Effector memory CD4-positive, alpha-beta T cell (primary cell): ENCODE measurements at places on chromosomes 6 and 20.

DNA sequence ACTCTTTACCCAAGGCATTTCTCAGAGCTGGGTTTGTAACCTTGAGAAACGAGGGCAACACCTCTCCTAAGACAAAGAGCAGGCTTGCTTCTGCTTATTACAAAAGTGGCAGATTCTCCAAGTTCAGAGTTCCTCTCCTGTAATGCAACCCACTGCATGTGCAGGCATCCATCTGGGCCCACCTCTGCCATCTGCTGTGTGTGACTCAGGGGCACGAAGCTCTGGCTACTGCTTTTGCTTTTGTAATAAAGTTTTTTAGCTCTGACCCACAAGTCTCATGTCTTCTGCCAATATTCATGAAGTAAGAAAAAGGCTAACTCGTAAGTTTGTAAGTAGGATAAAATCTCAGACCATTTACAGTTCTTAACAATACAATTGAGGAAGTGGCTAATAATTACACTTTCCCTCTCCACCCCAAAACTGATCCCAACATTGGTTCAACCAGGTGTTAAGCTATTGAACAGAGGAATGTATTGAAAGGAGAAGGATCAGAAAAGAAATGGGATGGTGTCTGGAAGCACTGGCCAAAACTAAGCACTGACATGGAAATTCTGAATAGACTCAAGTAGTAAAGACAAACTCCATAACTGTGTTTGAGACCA lies 51.7 kb upstream of the SMLR1 start:
- no peak for DNase-seq

- no peak for DNase-seq
Observed at GRCh38 chr6:132813173-132813856, 1.1 kb upstream of the RPS12 start.

DNA sequence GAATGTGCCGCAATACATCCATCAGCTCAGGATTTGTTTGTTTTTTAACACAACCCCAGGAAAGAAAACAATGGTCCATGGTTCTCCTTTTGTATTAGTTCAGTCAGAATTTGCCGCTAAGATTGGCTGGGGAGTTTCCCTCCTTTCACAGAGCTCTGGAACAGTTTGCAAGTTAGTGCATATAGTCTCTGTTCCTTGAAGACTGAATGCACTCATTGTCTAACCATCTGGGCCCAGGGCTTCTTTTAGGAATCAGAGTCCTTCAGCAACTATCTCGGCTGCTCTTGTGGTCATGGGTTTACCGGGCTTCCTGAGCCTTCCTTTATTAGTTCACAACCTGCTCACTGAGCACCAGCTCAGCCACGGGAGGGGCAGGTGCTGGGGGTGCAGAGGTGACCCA lies 121.3 kb downstream of the SLC23A2 start:
- no peak for DNase-seq

DNA sequence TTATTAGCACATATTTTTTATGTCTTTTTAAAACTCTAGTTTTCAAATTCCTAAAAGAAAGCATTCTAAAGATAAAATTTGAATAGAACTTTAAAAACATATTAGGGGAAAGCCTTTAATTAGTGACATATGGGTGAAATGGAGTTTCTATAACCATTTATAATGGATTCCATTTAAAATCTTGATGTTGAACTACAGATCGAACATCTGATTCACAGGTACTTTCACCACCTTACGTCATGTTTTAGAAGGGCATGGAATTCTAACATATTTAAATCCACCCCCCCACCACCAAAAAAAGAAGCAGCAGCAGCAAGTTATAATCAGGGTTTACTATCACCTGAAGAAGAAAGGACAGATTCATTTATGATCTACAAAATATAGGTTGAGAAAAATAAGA lies 298.4 kb downstream of the SMOC2 start:
- no peak for DNase-seq

DNA sequence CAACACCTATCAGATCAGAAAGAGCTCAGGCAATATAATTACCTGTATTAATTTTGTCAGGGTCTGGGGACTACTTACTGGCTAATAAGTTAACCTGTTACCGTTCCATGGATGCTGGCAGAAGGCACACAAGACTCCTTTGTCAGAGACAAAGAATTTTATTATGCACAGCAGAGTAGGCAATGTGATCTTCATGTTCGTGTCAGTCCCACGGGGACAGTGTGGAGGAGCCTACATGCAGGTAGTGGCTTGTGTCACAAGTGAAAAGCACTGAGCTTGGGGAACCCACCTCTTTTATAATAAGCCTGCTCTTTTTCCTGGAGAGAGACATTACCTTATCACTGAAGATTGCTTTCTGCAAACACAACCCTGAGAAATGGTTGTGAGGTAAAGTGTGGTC lies 96.9 kb downstream of the CD164 start:
- DNase-seq, result no peak

DNA sequence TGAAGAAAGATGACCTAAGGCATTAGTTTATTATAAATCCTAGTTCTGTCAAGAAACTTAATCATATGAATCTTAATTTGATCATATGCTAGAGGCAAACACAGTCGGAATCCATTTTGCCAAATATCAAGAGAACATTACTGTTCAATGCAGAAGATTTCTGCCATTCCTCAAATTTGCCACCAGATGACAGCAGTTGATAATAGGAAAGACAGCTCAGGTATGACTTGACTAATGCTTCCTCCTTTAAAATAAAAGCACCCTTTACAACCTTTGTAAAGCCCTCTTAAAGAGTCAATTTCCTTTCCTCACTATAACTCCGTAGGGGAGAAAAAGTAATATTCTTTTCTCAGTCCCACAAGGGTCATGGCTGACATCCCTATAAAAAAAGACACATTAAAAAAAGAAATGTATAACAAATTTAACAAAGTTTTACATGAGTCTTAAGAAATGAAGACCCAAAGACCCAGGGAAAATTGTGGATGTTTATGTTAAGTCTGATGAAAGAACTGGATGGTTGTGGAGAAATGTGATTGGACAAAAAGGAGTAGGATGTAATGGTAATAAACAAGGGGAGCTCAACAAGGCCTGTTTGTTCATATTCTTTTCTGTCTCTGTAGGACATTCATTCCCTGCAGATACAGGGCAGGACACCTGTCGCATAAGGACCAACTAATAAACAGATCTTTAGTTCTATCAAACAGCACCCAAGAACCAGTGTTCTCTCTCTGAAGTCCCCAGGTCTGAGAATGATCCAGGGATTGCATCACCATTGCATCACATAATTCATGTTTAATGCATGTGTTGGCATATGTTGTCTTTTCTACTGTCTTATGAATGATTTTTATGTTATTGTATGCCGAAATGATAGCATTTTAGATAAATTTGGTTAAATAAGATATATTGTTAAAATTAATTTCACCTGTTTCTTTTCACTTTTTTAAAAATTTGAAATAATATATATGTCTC lies 23.0 kb upstream of the IL17A start:
- no peak for DNase-seq

- DNase-seq, result no peak
Observed at GRCh38 chr6:110310861-110311446, 47.2 kb downstream of the METTL24 start.

DNA sequence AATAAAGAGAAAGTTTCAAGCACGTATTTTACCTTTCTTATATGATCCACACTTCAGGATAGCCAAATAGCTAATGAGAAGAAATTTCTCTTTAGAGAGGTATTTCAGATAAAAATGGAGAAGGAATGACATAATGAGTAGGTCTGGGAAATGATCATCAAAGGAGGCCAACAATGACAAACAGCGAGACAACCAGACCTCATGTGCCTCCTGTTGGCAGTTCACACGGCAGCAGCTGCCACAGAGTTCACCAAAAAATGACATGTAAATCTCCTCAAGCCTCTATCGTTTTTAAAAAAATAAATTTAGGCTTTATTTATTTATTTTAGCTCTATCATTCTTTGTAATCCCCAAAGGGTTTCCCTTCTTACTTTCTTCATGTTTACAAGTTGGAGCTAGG lies 47.7 kb downstream of the SLC2A12 start:
- no peak for DNase-seq

DNA sequence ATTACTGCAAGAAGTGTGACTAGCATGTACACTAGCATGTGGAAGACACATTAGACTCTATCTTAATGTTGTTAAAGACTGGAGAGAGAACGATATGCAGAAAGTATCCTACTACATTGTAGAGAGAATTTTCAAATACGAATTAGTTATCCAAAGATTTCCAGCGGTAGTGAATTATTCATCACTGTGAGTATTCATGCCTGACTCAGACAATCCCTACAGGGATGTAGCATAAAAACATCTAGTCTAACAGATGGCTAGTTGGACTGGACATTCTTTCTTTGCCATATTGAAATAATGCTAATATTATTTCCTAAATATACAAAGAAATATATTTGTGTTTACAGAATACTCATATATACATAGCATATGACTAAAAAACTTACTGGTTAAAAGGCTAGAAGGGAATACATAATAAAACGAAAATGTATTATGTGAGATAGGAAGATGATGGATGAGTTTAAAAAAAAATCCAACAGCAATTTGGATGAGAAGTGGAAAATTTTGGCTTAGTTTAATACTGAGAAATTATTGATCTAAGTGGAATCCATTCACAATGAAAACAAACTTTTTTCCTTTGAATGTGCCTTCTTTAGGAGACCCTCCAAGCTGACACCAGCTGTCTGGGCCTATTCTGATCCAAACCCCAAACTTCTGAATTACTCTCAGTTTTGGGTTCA lies 580.7 kb downstream of the RFPL4B start:
- DNase-seq, result no peak

- no peak for DNase-seq
Observed at GRCh38 chr20:49559411-49560081, 8.4 kb downstream of the PTGIS start.

- DNase-seq, result peak; percentile 12
Observed at GRCh38 chr6:2353412-2354137, 108.2 kb upstream of the GMDS start.

- DNase-seq, result no peak
Observed at GRCh38 chr6:12148317-12148801, 136.2 kb downstream of the HIVEP1 start.

DNA sequence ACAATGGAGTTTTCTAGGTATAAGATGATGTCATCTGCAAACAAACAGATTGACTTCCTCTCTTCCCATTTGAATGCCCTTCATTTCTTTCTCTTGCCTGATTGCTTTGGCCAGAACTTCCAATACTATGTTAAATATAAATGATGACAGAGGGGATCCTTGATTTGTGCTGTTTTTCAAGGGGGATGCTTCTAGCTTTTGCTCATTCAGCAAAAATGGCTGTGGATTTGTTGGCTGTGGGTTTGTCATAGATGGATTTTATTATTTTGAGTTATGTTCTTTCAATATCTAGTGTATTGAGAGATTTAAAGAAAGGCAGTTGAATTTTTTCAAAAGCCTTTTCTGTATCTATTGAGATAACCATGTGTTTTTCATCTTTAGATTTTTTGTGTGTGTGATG lies 662.4 kb upstream of the EYS start:
- DNase-seq, result no peak

GRCh38 chr20:43384101-43384940 lies 73.4 kb upstream of the SRSF6 start:
- DNase-seq, result no peak

GRCh38 chr20:33280775-33281174 lies 2.2 kb upstream of the BPIFB1 start:
- no peak for DNase-seq

GRCh38 chr20:56808117-56808725 lies 179.1 kb downstream of the TFAP2C start:
- DNase-seq, result no peak

GRCh38 chr6:26432627-26433201 lies 7.6 kb upstream of the BTN3A3 start:
- no peak for DNase-seq

GRCh38 chr6:111918825-111919224 lies 45.6 kb upstream of the FYN start:
- DNase-seq, result no peak

DNA sequence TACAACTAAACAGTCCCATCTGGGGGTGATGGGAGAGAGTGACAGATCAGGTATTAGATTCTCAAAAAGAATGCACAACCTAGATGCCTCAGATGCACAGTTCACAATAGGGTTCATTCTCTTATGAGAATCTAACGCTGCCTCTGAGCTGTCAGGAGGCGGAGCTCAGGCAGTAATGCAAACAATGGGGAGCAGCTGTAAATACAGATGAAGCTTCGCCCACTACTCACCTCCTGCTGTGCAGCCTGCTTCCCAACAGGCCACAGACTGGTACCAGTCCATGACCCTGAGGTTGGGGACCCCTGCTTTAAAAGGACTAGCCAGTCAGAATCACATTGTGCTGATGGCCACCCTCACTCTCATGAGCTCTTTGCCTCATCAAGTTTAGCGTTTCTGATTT lies 247.0 kb upstream of the KCNQ5 start:
- no peak for DNase-seq

- no peak for DNase-seq
Observed at GRCh38 chr6:149130508-149130907, 187.0 kb upstream of the TAB2 start.

- no peak for DNase-seq
Observed at GRCh38 chr6:116229287-116229913, 24.5 kb downstream of the TSPYL4 start.

DNA sequence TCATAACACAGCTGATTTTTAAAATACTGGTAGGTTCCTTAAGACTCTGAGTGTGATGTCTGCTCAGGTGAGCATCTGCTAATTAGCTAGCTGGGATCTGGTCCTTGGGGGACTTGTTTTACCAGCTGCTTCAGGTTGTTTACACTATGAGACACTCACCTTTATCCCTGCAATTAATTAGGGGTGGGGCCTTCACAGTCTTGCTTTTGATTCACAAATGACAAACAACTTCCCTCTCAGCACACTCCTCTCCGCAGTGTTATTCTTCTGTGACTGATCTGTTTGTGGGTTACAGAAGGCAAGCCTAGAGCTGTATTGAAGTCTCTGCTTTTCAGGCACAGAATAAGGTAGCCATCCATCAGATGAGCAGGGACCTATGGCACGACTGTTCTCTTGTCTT lies 62.0 kb upstream of the CD83 start:
- DNase-seq, result no peak

GRCh38 chr6:21181866-21182265 lies 411.7 kb upstream of the SOX4 start:
- no peak for DNase-seq

GRCh38 chr6:20606831-20607230 lies 72.6 kb downstream of the CDKAL1 start:
- DNase-seq, result no peak
